ENCODE measurements at places on chromosomes 6 and 20. TPM values are rescaled to one million over a fixed set of nuclear protein-coding genes. Genes with fewer than 3 reads are reported as not detected.

DNA sequence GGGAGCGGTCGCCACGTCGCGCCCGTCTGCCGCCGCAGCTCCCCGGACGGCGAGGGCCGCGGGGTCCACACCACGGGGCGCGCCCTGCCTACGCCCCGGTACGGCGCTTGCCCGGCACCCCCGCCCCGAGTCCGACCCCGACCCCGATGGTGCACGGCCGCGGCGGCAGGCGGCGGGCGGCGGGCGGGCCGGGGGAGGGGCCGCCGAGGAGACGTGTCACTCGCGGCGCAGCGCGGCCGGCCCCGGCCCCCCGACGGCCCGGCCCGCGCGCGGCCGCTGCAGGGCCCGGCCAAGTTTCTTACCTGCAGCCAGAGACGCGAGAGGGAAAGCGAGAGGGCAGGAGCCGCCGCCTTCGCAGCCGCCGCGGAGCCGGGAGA lies 328 bp downstream of the RRBP1 start:
- no peak for DNase-seq

DNA sequence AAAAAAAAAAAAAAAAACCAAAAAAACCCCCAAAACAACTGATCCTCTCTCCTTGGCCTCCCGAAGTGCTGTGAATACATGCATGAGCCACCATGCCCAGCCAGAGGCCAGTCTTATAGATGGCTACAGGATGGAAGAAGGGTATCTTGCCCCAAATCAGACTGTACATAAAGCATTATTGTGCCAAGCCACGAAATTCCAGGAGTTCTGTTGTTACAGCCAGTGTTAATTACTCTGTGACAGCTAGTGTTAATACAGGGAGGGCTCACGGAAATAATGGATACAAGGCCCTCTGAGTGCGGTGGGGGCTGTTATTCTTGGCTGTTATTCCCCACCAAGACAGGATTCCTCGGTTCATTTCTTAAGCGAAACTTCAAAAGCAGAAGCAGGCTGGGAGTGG lies 1.4 kb upstream of the CLPSL2 start:
- DNase-seq = no peak

Gene DDX27
- polyA plus RNA-seq = 55.0 TPM

DNA sequence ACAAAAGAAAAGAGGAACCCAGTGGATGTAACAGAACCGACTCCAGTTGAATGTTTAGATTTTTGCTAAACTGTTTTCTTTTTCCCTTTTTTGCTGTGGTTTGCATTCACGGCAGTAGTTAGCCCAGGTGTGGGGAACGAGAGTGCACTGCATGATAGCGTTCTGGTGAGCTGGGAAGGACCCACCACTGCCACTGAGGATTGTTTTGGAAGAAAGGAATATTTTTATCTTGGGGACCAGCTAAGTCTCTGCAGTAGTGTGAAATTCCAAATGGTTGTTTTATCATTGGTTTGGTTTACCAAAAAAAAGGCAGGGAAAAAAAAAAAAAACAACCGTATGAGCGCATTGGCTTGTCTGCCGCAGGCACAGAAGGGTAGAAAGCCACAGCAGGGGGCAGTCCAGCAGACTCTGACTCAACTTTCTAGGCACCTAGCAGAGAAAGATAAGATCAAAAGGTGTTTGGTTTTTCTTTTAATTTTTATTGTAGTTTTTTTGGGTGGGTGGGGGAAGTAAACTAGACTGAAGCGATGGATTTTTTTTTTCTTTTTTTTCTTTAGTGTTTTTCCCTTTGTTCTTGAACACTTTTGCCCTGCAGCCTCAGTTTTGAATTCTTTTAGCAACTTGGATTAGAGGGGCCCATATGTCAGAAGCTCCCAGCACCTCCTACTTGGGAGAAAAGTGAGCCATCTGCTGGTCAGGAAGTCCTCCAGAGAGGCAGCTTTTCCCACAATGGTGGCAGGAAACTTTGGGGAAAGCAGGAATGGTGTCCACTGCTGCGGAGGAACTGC lies 13.5 kb upstream of the RAB5IF start:
- no peak for DNase-seq

- no peak for DNase-seq
Observed at GRCh38 chr6:43897571-43898302, 127.7 kb downstream of the VEGFA start.

Gene CRISP3
- polyA plus RNA-seq = not detected

GRCh38 chr20:50565383-50565782 lies 55.2 kb downstream of the PTPN1 start:
- DNase-seq = no peak

DNA sequence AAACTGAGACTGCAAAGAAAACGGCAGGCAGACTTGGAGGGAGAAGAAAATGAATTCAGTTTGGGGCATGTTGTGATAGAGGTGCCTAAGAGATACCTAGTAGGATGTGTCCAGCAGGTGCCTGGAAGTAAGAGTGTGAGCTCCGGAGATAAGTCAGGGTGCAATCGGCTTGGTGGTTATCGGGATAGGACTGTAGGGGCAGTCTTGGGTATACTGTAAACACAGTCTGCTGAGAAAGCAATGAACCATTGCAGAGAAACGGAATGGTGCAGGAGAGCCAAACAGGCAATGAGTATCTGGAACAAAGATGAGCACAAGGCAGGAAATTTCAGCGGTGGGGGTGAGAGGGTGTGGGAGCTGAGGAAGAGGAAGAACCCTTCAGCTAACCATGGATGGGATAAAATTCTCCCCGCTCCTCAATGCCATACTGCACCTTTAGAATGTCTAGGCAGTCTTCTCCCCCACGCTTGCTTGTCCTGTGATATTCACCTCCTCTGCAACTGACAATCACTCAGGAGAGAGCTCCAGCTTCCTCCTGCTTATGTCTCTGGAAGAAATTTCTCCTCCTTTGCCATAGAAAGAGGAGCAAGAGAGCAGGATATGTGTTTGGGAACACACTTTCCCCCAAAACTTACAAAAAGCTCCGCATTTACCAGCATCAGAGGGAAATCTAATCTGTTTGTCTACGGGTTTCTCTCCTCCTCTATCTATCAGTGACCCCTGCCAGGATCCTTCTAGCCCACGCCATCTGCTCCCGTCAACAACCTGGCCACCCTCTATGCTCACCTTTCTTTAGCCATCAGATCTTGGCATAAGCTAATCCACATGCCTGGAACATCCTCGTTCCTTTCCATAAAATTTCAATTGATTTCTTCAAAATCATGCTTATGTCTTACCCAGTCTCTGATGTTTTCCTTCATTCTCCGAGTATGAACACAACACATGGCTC lies 381.7 kb upstream of the JARID2 start:
- DNase-seq = no peak

GRCh38 chr6:44775121-44775520 lies 387.6 kb downstream of the CDC5L start:
- no peak for DNase-seq

DNA sequence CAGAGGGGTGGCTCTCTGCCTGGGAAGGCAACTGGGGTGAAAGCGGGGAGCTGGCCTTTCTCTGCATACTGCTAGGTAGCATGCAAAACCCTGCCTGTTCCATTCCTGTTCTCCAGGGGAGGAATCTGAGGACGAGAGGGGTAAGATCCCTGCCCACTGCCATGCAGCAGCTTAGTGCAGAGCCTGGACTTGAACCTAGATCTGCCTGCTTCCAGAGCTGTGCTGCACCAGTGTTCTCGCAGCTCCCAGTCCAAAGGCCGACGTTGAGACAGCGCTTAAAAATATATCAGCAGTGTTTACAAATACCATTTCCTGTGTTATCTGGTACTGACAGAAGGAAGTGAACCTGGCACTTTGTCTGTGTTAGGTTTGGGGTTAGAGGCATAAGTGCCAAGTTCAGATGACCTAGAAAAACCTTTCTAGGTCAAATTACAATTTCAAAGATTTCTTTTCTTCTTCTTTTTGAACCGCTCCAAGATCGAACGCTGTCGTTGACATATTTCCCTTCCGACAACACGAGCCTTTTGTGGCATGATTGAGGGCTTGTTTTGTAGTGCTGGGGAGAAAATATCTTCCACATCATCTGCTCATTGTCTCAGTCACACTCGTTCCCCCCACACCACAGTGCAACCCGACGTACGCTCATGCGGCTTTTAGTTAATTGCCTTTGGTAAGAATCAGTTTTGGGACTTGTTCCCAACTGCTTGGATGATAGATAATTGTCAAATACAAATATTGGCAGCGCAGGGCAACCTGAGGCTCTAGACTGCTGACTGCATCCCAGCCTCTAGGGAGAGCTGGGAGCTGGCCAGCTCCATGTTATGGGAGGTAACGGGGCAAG lies 44.6 kb downstream of the TOX2 start:
- no peak for DNase-seq

- no peak for DNase-seq
Observed at GRCh38 chr6:4698901-4699659, 77.1 kb upstream of the CDYL start.

DNA sequence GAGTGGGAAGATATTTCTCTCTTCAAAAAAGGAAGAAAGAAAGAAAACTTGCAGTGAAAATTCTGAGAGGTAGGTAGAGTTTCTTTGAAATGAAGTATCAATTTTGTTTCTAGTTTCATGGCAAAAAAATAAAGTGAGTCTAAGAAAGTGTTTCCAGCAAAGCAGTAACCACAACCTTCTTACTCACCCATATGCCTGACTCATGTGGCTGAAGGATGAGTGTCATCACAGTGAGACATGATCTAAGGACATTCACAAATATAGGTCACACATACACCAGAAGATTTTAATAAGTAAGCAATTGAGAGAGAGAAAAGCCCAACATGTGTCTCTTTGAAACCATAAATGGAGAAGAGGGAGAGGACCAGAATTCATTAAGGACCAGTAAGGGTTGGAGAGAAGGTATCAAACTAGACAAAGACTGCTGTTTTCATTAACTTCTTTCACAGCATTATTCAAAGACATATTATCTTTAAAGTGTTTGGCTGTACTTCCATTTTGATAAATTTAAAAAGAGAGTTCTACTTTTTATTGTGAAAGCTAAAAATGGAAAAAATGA lies 169.5 kb downstream of the FRK start:
- no peak for DNase-seq

Gene C4A
- polyA plus RNA-seq = 9.0 TPM

DNA sequence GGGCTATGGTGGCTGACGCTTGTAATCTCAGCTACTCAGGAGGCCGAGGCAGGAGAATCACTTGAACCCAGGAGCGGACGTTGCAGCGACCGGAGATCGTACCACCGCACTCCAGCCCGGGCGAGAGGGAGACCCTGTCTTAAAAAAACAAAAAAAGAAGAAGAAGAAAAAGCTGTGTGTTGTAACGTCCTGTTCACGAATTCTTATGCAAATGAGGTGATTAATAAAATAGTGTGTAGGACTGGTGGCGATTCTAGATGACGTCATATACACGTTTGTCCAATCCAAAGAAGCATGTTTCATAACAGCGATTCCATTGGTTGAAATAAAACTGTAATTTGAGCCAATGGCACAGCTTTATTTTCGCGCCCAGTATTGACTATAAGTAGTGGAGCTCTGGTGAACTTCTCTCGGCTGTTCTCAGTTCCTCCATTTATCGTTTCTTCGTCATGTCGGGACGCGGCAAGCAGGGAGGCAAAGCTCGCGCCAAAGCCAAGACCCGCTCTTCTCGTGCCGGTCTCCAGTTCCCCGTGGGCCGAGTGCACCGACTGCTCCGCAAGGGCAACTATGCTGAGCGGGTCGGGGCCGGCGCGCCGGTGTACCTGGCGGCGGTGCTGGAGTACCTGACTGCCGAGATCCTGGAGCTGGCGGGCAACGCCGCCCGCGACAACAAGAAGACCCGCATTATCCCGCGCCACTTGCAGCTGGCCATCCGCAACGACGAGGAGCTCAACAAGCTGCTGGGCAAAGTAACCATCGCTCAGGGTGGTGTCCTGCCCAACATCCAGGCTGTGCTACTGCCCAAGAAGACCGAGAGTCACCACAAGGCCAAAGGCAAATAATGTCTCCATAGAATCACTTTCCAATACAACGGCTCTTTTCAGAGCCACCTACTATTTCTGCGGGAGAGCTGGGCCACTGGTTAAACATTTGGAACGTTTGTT lies 47.0 kb downstream of the OR2B2 start:
- peak; percentile 97 for DNase-seq

Gene RSPO3
- polyA plus RNA-seq = not detected

Gene CHRNA4
- not detected for polyA plus RNA-seq

GRCh38 chr20:5662769-5663168 lies 87.4 kb upstream of the SHLD1 start:
- no peak for DNase-seq

- DNase-seq = no peak
Observed at GRCh38 chr6:165082636-165083035, 226.8 kb downstream of the C6orf118 start.

GRCh38 chr6:161921602-161922395 lies 647.9 kb upstream of the AGPAT4 start:
- DNase-seq = no peak

DNA sequence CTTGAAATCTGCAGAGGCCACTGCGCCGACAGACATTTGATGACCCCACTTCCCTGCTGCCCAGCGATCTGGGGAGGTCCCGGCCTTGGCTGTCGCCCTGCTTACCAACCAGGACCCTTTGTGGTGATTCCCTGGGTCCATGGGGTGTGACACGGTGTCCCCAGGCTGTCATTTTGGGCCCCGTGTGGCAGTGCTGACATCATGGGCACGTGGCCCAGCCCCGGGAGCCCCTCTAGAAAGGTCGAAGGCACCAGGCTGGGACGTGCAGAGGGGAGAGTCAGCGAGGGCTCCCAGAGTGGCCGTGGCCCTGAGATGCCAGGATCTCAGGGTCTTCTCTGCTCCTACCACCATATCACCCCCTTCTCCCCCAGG lies 170.0 kb downstream of the TAF4 start:
- DNase-seq = no peak
